ENCODE measurements at places on chromosomes 2 and 18.

DNA sequence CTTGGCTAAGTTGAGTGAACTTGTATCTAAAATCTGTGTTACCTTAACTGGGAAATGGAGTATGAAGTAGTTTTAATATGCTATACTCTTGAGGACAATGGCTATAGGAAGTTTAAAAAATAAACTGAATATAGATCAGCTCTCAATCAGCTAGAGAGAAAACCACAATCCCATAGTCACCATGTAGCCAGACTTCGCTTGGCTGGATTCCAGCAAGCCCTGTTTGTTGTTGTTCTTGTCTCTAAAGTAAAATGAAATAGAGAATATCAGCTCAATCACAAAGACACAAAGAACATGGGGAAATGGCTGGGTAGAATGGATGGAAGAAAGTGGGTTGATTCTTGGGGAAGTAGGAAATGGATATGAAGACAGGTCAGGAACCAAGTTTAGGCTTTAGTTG is 234.9 kb downstream of the PHLPP1 start:
- no peak overlapping the region for H3K4me3 ChIP-seq
- H3K27me3 ChIP-seq, result no peaks in the 10 kb centered on the region
- no peak for DNase-seq
- H3K4me1 ChIP-seq, result no peaks in the 10 kb centered on the region

DNA sequence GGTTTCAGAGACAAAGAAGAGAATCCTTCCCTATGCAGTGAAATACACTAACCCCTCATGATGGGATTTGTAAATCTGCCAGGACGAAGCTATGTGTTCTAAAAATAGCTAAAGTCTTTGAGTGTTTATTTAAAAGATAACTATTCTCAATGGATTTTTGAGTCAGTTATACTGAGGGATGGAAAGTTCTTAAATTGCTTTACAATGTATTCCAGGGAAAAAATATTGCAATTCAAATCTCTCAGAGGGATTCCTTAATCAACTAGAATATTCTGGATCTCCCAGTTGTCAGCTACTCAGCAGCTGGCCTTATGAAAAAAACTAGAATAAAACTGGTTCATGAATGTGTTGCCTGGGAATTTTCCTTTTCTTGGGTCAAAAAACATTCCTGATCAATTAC is 312.4 kb downstream of the PLCL1 start:
- no peak overlapping the region for H3K4me3 ChIP-seq
- no peak for DNase-seq
- H3K36me3 ChIP-seq, result no peaks in the 10 kb centered on the region
- H3K4me1 ChIP-seq, result no peaks in the 10 kb centered on the region
- no peak overlapping the region for H3K27ac ChIP-seq

DNA sequence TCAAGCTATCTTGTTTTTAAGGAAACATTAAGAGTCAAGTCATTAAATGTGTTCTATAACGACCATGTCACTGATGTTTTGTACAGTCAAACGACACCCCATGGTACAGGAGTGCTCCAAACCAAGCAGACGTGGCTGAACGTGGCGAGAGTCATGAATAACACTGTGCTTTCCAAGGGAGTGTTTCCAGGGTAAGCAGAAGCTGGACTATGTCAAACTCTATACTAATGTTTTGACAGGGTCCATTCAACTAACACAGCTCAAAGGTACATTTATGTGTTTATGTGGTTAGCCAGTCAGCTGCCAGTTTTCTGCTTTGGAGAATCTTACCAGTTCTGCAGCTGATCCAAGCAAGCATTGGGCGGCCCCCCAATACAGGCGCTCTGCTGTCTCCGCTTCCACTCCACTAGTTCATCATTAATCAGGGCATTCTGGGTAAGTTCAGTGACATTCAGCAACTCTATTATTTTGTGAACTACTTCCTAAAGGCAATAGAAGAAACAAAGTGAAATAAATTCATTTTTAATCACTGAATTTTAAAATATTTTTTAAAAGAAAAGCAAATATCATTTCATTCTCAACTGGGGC is 16.4 kb downstream of the STAT1 start:
- H3K36me3 ChIP-seq, result peaks cover 74% of the 10 kb centered on the region
- no peak overlapping the region for H3K4me3 ChIP-seq
- H3K27me3 ChIP-seq, result no peaks in the 10 kb centered on the region
- H3K27ac ChIP-seq, result no peak overlapping the region
- no peaks in the 10 kb centered on the region for H3K4me1 ChIP-seq

GRCh38 chr2:23502096-23502495 is 117.1 kb downstream of the KLHL29 start:
- H3K27me3 ChIP-seq, result no peaks in the 10 kb centered on the region
- no peak for DNase-seq
- H3K4me3 ChIP-seq, result no peak overlapping the region

DNA sequence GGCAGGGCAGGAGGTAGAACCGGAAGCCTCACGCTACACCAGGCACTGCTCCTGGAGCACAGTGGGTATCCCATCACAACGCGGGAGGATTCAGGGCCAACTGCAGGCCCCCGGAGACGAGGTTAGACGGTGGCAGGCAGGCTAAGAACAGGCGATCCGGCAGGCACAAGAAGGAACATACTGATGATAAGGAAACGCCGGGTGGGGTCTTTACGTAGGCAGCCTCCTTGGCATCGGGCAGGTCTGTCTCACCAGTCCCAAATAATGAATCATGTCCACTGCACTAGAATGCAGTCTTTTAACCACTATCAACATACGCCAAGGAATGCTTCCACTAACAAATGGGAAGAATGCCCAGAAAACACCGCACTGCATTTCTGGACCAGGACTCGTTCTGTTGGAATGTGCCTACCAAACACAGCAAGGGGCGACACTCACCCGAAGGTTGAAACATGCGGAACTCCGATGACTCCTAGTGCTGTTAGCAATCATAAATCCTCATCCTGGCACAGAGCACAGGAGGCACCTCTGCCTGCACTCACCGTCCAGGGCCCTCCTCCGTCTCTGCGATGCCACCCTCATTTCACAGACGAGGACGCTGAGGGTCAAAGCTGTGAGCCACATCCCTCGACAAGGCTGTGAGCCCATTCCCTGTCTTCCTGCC is 35.2 kb downstream of the ZNF516 start:
- no peaks in the 10 kb centered on the region for H3K36me3 ChIP-seq
- peak; percentile 81 for DNase-seq
- peaks cover 15% of the 10 kb centered on the region for H3K4me1 ChIP-seq
- no peak overlapping the region for H3K4me3 ChIP-seq
- H3K27me3 ChIP-seq, result no peaks in the 10 kb centered on the region

- no peak overlapping the region for H3K4me3 ChIP-seq
- no peak overlapping the region for H3K27ac ChIP-seq
- H3K27me3 ChIP-seq, result no peaks in the 10 kb centered on the region
- DNase-seq, result no peak
- no peaks in the 10 kb centered on the region for H3K4me1 ChIP-seq
Measured at GRCh38 chr18:52093171-52093570, 246.8 kb upstream of the DCC start.

Measured in thyroid gland (tissue), 4 donors.